Choroid plexus epithelial cell (primary cell): ENCODE measurements at places on chromosomes 6 and 20.

- peak; percentile 55 for DNase-seq
These were observed 97.9 kb downstream of the SOD2 start for GRCh38 chr6:159595173-159595572.

DNA sequence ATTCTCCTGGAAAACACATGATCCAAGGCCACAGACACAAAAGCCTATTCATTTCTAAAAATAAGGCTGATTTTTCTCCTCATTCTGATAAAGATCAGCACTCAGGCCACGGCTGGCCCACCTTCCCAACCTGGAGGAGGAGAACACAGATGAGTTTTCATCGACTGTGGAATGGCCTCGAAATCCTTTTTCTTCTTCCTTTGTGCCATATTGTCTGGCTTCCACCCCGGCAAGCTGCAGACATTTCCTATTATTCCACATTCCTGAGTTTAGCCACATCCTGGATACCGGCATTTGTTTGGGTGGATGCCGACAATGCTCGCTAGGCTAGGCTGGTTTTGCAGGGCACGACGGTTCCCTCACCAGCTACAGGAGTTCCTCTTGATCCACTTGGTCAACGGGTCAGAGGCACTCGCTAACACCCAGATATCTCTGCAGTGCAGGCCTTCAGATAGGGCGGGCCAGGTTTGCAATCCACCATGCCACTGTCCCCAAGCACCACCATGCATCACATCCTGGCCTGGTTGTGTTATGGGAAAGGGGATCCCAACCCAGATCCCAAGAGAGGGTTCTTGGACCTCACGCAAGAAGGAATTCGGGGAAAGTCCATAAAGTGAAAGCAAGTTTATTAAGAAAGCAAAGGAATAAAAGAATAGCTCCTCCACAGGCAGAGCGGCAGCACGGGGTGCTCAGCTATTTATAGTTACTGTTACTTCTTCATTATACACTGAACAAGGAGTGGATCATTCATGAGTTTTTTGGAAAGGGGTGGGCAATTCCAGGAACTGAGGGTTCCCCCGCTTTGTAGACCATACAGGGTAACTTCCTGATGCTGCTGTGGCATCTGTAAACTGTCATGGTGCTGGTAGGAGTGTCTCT, 4.2 kb upstream of the CTSZ start:
- peak; percentile 89 for DNase-seq

DNA sequence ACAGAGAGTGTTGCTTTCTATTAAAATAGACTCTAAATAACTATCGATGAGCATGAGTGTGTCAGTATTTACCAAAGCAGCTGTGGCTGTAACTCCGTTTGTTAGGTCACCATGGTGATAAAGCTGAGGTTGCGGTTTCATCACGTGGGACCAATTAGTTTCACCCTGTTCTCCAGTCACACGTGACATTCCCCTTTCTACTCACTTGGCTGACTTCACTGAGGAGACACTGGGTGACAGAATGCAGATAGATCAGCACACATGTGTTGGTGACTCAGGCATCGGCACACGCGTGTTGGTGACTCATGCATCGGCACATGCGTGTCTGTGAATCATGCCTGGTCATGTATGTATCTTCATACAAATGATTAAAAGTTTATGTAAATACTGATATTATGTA, 285.4 kb downstream of the THBS2 start:
- peak; percentile 91 for DNase-seq

DNA sequence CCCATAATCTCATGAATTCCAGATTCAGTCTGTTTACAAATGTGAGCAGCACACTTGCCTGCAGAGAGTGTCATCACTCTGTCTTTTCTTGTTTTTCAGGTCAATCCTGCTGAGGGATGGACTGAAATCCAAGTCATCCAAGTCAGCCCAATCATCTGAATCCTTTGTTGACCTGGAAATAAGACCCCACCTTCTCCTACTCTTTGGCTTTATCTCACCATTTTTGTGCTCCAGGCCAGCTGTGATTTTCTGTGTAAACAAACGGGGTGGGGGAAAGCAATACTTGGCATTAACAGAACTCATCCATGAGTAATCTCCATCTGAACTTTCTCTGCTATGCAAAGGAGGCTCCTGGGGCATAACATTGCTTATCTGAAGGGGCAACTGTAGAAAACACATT, 16.9 kb upstream of the GSTA4 start:
- peak; percentile 45 for DNase-seq

DNA sequence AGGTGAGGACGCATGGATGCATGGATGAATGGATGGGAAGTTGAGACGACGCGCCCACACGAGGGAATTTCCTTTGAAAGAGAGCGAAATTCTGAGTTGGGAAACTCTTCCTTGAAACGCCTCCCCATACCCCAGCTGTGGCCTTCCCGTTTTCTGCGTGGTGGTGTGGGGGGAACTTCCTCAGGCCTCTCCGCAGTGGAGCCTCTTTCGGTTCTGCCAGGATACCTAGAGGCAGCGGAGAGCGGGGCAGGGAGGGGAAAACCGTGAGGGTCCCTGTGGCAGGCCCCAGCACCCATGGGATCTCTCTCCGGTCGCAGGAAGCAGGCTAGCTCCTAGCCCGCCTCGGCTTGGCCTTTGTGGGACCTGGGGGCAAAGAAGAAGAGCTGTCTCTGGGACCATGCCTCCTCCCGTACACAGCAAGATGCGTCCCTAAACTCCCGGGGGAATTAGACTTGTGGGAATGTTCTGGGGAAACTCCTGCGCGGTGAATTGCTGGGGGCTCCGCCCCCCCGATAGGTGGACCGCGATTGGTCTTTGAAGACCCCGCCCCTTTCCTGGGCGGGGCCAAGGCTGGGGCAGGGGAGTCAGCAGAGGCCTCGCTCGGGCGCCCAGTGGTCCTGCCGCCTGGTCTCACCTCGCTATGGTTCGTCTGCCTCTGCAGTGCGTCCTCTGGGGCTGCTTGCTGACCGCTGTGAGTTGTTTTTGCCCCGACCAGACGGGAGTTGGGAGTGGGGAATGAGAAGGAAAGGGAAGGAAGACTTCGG, at the start of gene CD40:
TSS of gene CD40 (plus strand) at position 611 of the 764 bp plus-strand sequence. CDS start at position 641, 30 bp downstream.
- peak; percentile 62 for DNase-seq

- DNase-seq: peak; percentile 67
These were observed 10.2 kb downstream of the UBE3D start for GRCh38 chr6:83055366-83055964.

- DNase-seq: no peak
These were observed 224.3 kb upstream of the SYNDIG1 start for GRCh38 chr20:24245094-24245493.

- no peak for DNase-seq
These were observed 10.7 kb upstream of the MPC1 start for GRCh38 chr6:166393535-166393823.

DNA sequence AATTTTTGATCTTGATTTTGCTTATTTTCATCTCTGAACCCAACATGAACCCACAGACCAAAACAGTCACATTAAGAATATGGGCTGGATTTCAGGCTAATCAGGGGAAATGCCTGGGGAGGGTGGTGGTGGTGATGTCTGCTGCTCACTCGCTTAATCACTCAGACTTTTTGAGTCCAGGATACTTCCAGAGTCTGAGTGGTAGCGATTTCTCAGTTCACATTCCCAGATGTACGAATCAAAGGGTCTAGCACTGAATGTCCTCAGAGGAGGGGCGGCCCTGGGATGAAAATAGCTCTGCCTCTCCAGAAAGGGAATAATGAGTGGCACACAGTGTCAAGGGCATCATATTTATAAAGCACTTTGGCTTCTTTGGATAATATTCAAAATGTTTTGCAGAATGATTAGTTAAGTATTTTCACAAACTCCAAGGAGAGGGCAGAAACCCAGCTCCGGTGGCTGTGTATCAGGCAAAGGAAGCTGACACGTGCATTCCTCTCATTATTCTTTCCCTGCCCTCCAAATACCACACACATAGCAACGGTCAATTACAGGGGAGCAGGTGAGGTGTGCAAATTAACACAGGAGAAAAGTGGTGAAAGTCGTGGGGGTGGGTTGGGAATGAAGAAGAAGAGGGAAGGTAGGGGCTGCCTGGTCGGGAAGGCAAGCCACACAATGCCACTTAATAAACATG, 345.2 kb upstream of the RSPO3 start:
- DNase-seq: peak; percentile 50

GRCh38 chr6:3320238-3320811, 61.6 kb downstream of the PSMG4 start:
- DNase-seq: no peak

- DNase-seq: no peak
These were observed 71.8 kb upstream of the PHIP start for GRCh38 chr6:79149884-79150283.

- peak; percentile 67 for DNase-seq
These were observed 33.9 kb downstream of the SLC17A4 start for GRCh38 chr6:25788305-25788922.

DNA sequence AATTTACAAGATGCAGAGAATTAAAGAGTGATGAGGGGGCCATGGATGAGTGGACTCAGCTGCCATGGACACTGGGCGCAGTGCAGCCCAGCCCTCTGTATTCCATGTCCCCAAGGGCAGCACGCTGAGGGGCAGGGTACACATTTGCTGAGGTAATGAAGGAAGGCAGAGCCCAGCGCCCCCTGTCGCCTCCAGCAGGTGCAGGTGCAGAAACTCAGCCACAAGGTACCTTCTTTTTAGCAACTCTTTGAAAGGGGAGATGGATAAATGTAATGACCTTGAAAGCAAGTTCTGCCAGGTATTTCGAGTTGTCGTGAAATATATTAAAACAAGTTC, 7.1 kb downstream of the CD93 start:
- no peak for DNase-seq
